Activated T-helper 2 cell treated with anti-CD3 and anti-CD28 coated beads, Interferon-gamma antibody, Interleukin-2, Interleukin-4, amounts not matched to agents 10 μg/mL and 5 μg/mL and 100 μg/mL, durations not matched to agents 14 hours and 24 hours and 36 hours (primary cell): ENCODE measurements at places on chromosomes 2 and 18.

GRCh38 chr2:84838434-84839145 is 42.3 kb downstream of the TRABD2A start:
- no peak for DNase-seq

DNA sequence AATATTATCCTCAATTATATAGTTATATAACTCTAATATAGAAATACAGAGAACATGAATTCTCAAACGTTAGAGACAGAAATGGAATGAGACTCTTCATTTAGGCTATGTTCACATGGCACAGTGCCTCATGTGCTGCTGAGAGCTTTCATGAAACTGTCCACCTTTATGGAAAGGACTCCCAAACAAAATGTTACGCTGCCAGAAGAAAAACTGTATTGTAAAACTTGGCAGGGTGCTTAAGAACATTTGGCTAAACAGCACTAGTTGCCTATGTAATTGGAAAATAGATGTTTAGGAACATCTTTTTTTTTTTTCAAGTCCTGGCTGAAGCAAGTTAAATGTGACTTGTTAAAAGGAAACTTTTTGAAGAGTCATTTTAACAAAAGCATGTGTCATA is 396.0 kb downstream of the ERBB4 start:
- no peak for DNase-seq

- DNase-seq = no peak
Measured at GRCh38 chr18:74518456-74519295, 15.6 kb upstream of the CNDP1 start.

DNA sequence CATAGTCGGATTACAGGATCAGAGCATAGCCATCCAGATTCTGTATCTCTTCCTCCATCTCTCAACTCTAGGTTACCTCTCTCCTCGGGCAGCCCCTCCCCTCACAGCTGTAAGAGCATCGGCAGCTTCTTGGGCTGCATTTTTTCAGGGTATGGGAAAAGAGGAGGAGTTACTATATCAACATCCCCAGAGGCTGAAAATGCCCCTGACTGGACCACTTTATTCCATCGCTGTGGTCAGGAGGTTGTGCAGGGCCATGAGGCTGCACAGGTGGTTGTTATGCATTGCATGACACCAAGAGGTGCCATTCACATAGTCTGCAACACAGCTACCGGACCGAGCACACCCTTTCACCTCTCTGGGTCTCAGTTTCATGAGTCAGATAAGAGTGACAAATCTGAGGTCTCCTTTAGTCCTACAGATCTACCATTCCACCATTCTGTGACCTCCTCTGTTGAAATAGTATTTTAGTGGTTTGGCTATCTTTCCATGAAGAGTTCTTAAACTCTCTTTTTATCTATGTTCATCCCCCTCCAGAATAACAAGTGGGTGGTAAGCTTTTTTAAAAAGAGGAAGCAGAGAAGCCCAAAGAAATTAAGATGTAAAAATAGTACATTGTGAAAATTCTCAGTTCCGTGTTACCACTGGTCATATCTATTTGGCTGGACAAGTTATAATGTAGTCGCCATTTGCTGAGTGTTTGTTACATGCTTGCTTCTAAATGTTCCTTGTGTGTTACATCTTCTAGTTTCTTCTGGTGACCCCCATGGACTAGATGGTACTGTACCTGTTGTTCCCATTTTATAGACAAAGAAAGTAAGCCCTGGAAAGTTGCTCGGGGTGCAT is 56.6 kb upstream of the SLC1A4 start:
- DNase-seq = no peak

DNA sequence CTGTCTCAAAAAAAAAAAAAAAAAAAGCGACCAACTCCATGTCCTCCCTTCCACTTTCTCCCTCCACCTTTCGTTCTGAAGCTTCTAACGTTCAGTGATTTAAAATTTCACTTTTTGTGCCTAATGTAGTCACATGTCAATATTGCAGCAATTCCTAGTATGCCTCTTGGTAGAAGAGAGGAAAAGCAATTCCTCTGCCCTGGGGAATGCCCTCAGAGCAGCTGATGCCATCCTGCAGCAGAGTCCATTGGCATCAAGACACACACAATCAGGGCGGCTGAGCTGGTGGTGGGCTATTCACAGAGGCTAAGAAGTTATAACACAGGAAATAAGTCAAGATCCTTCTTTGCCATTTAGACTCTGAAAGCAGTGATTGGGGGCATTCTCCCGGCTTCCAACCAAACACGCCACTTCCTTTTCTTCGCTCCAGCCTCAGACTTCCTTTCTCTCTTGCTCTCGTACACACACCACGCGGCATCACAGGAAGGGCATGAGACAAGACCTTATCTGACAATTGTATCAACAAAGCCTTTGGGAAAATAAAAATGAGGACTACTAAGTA is 71.9 kb downstream of the MOGAT1 start:
- no peak for DNase-seq

- no peak for DNase-seq
Measured at GRCh38 chr2:63047321-63048279, 3.0 kb upstream of the OTX1 start.

GRCh38 chr2:5742126-5742525 is 49.9 kb downstream of the SOX11 start:
- no peak for DNase-seq

DNA sequence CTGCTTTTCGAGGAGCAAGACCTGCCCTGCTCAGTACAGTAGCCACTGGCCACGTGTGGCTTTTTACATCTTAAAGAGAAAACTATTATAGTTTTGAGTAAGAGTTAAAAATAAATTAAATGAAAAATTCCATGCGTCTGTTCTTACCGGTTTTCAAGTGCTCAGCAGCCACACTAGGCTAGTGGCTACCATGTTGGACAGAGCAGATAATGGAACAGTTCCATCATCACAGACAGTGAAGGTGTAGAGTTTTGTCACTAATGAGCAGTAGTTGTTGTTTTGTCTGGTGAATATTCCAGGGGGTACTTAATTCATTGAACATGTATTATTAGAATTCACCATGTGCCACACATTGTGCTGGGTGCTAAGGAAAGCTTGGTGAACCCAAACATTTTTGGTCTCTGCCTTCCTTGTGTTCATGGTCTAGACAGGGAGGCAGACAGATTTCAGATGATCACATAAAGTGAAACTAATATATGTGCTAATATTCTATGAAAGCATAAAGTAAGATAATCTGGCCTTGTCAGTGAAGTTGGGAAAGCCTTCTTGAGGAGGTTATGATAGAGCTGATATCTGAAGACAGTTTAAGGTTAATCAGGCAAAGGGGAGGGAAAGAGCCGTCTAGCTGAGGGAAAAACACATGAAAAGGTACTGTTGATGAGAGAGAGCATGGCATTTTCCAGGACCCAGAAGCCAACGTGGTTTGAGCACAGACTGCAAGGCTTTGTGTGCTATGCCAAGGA is 1.4 kb downstream of the ALMS1 start:
- DNase-seq = no peak

DNA sequence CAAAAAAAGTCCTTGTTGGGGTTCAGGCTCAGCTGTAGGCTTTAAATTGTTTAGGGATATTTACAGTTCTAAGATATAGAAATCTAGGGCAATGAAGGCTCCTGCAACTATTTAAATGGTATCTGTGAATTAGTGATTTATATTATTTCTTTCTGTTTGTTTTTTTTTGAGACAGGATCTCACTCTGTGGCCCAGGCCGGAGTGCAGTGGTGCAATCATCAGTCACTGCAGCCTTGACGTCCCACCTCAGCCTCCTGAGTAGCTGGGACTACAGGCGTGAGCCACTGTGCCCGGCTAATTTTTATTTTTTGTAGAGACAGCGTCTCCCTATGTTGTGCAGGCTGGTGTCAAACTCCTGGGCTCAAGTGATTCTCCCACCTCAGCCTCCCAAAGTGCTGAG is 32.3 kb upstream of the NDUFV2 start:
- DNase-seq = no peak

DNA sequence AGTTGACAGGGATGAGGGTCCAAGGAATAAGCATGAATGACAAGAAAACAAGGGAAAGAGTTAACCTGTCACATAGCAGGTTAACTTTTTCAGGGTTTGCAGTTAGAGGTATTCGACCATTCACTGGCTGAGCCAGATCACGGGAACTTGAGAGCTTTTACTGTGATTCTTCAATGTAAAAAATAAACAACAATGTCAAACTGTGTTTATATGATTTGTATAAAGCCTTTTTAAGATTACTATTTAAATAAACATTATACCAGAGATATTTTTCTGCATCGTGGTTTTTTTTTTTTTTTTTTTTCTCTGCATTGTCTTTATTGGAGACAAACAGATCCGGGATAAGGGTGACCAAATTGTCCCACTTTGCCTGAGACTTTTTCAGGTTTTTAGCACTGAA is 115.6 kb downstream of the NRP2 start:
- DNase-seq = no peak

DNA sequence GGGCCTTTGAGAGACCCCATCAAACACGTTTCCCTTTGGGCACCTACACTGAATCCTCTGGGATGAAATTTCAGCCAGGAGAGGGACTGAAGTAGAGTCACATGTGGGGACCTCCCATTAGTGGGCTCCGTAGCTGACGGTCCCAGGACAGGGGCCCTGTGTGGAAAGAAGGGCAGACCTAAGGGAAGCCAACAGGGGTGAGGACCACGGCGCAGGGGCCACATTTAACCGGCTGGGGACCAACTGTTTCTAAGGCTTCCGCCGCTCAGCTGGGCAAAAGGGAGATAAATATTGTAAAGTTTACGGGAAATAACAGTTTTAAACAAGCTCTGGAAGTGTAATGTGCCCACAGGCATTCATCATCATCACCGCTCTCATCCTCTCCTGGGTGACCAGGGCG is 42.7 kb downstream of the RRM2 start:
- no peak for DNase-seq

DNA sequence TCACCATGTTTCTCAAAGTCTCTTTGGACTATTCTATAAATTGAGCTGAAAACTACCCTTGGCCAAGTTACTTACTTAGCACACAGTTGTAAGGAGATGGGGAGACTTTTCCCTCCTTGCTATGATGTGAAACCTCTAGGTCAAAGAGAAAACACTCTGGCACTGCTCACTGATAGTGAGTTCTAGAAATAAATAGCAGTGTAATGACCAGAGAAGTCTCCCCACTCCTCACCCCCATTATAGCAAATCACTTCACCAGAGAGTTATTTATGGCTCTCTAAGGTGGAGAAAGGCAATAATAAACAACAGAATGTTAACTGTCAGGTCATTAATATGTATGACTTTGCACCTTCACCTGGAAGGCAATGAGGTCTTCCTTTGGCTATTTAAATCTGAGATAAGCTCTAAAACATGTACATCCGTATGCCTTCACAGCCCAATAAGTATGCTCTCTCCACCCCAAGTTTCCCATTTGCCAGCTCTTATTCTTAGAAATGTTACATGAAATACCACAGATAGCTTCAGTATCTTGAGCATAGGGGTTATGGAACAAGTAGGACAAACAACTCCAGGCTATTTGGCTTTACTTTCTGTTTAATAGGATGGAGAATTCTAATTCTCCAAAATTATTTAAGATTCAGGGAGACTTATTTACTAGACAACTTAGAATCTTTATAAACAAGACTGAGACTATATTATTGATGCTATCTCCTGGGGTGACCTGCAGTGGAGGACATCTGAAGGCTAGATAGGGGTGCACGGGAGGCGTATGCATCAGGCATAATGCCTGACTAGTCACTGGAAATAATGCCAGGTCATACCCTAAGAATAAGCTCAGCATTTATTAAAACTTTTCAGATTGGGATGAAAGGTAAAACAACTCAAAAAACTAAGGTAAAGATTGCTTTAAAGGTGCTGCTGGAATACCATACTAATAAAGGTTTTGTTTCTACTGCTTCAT is 65.3 kb upstream of the DTNB start:
- no peak for DNase-seq

- DNase-seq = no peak
Measured at GRCh38 chr2:118065015-118065706, 23.1 kb upstream of the INSIG2 start.

- no peak for DNase-seq
Measured at GRCh38 chr2:134337631-134338030, 83.8 kb downstream of the MGAT5 start.

- no peak for DNase-seq
Measured at GRCh38 chr2:236936446-236936940, 149.2 kb upstream of the COPS8 start.

DNA sequence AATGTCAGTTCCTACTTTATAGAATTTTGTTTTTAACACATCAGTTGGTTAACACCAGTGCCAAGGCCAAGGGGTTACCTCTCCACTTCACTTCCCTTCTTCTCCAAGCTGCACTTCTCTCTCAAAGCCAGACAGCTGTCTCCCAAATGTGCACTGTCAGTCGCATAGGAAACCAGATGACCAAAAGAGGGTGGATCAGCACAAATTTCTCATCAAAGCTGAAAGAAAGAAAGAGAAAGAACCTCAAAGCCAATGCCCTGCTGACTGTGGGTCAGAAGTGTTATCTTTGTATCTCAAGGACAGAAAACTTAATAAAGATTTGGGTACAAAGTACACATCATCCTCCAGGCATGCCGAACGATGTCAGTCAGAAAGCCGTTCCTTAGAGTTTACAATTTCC is 32.2 kb downstream of the SPATS2L start:
- DNase-seq = no peak

GRCh38 chr2:31268344-31268743 is 34.4 kb downstream of the EHD3 start:
- DNase-seq = no peak

GRCh38 chr2:29520001-29520400 is 401.4 kb downstream of the ALK start:
- no peak for DNase-seq

DNA sequence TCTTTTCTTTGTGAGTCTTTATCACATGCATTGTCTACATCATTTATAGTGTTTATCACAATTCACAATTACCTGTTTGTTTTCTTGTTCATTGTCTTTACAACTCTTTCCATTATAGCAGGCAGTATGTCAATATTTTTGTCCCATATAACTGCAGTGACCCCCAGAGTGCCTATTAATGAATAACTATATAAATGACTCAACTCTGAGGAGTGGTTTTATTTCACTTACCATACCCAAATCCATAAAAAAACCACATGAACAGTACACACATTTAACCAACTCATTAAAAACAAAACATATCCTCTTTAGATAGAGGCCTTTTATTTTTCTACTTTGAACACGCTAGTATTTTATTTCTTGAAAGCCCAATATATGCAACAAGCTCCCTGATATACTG is 1419.1 kb upstream of the NXPH2 start:
- DNase-seq = no peak

DNA sequence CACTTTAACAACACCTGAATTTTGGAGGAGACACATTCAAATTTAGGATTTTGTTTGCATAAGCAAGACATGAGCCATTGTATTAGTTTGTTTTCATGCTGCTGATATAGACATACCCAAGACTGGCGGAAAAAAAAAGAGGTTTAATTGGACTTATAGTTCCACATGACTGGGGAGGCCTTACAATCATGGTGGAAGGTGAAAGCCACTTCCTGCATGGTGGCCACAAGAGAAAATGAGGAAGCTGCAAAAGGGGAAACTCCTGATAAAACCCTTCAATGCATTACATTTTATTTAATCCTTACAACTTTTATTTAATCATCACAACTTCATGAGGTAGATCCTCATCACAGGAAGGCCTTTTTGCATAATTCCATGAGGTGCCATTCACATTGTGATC is 242.0 kb upstream of the STON1 start:
- DNase-seq = no peak
